ENCODE measurements at places on chromosomes 7 and 10.

DNA sequence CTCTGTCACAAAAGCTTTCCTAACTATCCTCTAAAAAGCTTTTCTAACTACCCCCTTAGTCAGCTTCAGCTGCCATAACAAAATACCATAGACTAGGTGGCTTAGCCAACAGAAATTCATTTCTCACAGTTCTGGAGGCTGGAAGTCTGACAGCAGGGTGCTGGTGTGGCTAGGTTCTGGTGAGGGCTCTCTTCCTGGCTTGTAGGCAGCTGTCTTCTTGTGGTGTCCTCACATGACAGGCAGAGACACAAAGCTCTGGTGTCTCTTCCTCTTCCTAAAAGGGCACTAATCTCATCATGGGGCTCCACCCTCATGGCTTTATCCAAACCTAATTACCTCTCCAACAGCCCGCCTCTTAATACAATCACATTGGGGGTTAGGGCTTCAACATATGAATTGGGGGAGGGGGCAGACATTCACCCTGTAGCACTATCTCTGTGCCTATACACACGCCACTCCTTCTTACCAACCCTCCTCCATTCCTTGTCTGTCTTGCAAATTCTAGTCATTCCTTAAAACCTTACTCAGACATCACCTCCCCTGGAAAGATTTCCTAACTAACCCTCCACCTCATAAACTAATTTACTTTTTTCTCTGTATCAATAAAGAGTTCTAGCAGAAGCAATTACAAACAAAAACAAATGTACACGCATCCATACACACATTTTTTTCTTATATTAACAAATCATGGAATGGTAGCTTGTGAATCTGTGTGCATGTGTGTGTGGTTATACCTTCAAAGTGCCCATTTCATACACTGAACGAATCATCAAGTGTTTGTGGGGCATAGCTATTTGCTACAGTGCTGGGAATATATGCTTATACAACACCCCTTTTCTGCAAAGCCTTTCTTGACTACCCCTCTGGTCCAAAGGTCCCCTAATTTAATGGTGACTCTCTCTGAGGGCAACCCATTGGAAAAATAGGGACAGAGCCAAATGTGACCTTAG, 26.4 kb downstream of the RHOBTB1 start:
- no peak for DNase-seq

DNA sequence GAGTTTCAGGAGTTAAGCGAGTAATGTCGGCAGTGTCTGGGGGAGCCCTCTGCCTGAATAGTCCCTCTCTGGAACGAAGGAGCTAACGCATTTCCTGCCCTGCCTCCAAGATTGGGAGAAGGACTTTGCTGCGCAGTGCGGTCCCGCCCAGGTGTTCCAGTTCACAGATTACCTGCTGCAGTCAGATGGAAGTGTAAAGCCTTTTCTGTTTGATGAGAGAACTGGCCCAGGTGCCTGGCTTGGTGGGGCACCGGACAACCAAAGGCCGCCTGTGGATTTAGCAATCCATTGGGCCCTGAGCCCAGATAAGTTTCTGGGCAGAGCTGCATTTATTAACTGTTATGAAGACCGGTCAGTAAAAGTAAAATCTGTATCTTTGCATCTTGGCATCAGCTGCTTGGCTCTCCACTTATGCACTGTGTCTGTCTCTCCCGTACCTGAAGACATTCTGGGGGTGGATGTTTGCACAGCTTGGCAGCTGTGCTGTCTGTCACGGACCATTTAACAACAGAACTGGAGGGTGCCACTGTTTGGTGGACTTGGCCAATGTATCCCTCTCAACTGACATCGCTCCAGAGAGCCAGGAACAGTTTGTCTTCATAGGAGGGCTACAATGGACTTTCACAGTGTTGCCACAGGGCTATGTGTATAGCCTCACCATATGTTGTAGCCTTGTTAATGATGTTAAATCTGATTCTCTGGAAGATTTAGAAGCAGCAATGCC, 654.7 kb upstream of the ZWINT start:
- no peak for DNase-seq

DNA sequence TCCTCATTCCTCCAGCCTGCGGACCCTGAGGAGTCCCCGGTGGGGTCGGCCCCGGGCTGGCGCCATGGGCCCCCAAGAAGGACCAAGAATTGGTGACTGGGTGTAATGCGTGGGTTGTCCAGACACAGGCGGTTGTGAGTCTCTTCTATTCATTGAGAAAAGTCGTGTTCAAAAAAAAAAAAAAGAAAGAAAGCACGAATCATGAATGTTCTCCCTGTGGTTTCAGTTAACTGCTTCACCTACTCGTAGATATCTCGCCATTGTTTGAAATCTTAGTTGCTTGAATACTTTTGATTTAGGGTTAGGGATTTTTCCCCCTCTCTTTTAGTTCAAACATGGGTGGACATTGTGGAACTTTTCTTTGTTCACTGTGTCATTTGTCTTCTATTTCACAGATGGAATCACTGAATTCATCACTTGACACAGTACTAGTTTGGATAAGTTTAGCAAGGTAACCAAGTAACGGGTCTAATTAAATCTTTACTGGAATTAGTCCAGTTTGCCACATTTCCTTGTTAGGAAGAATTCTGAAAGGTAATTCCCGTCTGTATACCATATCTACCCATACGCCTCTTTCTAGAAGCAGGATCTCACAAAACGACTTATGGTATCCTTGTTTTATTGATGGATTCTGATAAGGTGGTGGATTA, 775 bp downstream of the STARD3NL start:
- peak; percentile 21 for DNase-seq

DNA sequence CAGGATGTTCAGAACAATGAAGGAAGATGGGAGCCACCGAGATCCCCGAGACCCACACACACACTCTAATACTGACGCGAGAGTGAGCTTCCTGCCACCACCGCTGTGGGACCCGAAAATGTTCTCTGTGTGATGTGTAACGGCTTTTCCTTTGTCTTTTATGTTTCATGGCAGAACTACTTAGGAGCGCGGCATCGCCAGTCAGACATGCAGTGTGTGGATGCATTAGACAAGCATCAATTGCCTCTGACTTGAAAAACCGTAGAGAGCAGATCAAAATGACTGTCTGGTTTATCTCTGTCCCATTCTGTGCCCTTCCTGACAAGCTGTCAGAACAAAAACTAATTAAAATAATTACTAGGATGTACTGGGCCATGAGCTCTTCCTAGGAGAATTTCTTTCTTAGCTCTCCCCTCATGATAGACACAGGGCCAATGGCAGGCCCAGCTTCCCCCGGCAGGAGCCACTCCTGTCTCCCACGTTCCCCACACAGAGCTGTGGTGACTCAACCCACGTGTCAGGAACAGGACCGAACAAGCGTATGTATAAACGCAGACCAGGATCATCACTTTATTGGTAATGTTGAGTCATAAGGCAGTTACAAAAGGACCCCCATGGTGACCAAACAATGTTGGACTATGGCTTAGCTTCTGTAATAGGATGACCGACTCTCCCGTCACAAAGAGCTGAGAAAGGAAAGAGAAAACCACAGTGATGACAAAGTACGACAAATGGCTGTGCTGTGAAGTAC, 705.0 kb downstream of the PARD3 start:
- DNase-seq, result no peak

GRCh38 chr7:151046603-151047573, 1.4 kb upstream of the ASIC3 start:
- no peak for DNase-seq

Data from stimulated activated CD4-positive, alpha-beta T cell treated with anti-CD3 and anti-CD28 coated beads, Interleukin-2, amount 100 ng/mL, for 4 hours (primary cell).